Right hindlimb (tissue), 1 donor: ENCODE measurements at places on chromosomes 7 and 10.

- DNase-seq: no peak
Observed at GRCh38 chr10:69319841-69320316, 41.6 kb downstream of the HK1 start.

DNA sequence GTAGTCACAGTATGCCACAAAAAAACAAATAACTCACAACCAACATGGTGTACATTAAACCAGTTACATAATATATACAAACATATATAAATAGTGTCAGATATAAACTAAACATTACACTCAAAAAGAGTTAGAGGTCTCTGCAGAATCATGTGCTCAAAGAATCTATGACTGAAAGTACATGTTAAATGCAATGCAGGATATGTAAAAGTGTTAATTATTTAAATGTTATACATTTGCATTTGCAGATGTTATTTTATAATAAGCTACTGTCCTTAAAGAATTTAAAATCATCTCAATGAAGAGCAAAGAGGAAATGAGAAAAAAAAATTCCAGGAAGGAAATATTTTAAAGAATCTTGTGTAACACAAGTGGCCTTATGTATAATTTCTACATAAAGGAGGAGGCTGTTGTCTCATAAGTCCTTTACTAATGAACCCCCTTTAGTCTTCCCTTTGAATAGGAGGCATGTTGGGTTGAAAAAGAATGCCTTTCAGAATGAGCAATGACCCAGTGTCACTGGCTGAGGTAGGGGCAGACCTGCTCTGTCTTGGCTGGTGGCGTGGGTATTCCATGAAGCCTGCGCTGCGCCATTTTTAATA lies 148.9 kb downstream of the ITGA8 start:
- DNase-seq: no peak

- DNase-seq: no peak
Observed at GRCh38 chr7:114930829-114931655, 9.1 kb downstream of the MDFIC start.

GRCh38 chr7:25839084-25839769 lies 312.8 kb upstream of the NFE2L3 start:
- DNase-seq: no peak

DNA sequence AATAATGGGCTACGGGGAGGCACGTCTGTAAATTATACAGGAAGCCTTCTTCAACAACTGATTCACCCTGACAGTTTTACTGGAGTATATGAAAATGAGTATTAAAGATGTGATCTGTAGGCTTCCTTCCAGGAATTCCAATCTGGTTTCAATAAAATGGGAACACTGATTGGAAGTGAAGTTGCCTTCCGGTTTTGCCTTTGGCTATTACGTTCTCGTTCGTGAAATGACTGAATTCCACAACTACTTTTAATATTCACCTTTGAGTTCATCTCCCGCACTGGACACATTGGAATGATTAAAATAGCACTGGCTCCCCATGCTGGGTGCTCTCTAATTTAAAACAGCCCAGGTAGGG lies 350.1 kb upstream of the MKI67 start:
- DNase-seq: no peak

DNA sequence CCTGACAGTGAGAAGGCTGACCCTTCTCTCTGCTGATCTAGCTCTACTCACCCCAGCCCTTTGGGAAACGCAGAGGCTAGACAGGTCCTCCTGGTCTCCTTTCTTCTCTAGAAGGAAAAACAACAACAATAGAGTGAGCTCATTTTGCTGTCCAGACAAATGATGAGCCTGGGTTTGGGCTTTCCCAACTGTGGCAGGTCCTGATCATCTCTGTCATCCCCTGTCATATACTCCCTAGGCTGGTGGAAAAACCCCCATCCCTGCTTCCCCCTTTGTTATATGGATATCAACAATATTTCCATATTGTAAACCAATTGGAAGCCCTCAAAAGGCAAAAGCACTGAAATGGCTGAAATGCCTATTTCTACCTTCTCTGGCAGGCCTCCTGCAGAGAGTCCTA lies 9.2 kb upstream of the DDIT4 start:
- no peak for DNase-seq

GRCh38 chr7:20913853-20914252 lies 127.2 kb upstream of the SP8 start:
- no peak for DNase-seq

GRCh38 chr7:98831641-98832221 lies 38.1 kb downstream of the TMEM130 start:
- no peak for DNase-seq

DNA sequence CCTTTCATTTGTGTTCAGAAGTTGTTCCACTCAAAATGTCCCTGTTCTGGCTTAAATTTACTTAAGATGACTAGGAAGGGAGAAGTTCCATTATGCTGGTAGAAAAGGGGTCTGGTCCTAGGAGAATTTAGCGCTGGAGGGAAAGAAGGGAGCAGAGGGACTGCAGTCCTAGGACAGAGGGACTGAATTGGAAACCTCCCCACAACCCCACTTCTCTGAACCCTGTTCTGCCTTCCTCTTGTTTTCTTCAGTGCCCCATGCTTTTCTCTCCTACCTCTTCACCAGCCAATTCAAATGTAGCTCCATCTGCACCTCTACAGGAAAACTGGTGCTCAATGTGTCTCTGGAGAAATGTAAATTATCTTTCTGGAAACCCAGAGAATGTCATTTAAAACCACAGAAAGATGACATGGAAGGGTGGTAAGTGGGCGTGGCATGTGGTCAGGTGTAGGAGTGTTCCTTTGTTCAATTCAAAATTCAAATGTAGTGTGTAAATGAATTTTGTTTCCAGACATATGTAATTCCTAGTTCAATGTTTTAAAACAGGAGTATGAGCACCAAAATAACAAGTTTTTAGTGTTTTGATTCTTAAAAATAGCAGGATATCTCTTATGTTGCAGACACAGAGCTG lies 24.0 kb upstream of the RHOBTB1 start:
- no peak for DNase-seq

- DNase-seq: no peak
Observed at GRCh38 chr10:62430881-62431280, 56.7 kb downstream of the ZNF365 start.

DNA sequence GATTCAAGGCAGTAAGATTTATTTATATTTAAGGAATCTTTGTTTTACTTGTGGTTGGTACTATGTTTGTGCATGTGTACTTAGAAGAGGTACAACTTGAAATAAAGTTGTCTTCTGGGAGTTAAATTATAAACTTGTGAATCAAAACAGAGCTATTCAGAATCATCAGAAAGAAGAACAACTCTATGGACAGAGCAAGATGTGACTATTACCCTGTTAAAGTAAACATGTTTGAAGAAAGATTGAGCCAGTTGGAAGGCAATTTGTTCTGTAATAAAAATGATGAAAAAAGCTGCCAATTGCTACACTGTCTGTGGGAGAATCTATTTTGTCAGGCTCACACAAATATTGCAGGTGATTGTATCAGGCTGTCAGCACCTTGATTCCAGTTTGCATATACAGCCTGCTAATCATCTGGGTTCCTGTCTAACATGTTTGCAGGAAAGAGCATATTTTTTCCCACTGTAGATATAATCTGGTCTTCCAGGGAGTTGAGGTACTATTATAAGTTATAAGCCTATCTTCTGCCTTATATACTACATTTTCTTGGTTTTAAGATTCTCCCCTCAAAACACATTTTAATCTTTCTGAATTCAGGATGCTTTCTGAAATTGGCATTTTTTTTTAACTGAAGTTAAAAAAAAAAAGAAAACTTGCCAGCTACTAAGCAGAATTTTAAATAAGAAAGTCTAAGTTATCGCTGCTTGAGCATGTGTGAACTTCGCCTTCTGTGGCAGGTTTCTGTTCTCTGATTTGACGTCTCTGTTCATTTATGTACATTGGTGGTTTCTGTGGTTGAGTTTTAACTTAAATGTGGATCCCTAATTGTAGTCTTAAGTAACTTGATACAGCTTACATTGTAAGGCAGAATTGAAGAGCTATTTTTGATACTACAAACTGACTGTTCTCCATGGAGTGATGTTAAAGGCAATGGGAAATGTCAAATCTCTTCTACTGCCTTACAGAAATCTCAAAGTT lies 46.0 kb downstream of the ZNRF2 start:
- no peak for DNase-seq

- no peak for DNase-seq
Observed at GRCh38 chr7:157016352-157017041, 6.0 kb upstream of the MNX1 start.

DNA sequence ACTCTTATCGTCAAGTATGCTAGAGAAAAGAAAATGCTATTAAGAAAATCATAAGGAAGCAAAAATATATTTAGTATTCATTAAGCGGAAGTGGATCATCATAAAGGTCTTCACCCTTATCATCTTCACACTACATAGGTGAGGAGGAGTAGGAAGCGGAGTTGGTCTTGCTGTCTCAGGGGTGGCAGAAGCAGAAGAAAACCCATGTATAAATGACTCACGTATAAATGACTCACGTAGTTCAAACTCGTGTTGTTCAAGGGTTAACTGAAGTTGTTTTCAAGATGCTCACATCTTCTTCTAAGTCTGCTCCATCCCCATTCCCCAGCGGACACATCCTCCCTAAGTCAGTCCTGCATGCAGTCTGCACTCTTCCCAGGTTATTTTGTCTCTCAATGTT lies 72.4 kb downstream of the SFMBT2 start:
- DNase-seq: no peak

DNA sequence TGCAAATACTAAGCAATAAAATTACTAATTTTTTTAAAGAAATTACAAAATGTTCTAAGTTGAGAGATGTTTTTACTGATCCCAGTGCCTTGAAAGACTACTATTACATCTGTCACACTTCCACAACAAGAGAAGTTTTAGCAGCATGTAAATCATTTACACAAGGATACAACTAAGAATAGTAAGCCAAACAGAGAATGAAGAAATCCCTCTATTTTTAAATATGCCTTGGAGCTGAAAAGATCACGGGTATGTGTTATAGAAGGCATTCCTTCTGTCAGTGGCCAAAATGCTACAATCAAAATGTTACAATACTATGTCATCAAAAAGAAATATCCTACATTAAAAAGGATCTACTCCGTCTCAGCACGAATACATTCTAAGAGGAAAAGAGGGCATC lies 52.6 kb downstream of the LARP4B start:
- no peak for DNase-seq
